ENCODE measurements at places on chromosomes 3 and 15.

- no peak for DNase-seq
Observed at GRCh38 chr3:184373422-184373821, 4.6 kb downstream of the THPO start.

DNA sequence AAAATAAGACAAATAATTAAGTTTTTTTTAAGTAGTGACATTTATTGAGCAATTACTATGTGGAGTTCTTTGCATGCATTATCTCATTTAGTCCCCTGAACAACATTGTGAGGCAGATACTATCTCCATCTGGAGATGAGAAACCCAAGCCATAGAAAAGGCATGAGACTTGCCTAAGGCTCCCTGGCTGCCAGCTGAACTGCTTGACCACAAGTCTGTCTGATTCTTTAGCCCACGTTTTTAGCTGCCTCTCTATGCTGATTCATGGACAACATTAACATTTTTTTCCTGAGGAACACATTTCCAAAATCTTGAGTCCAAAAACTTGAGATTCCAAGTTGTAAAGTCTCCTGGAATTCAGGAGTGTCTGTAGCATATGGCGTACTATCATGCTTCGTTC, 263.6 kb upstream of the GOLGA6L4 start:
- DNase-seq, result no peak

GRCh38 chr15:70788114-70789049, 25.0 kb upstream of the UACA start:
- DNase-seq, result no peak

- DNase-seq, result no peak
Observed at GRCh38 chr3:117903226-117903625, 1131.4 kb downstream of the IGSF11 start.

DNA sequence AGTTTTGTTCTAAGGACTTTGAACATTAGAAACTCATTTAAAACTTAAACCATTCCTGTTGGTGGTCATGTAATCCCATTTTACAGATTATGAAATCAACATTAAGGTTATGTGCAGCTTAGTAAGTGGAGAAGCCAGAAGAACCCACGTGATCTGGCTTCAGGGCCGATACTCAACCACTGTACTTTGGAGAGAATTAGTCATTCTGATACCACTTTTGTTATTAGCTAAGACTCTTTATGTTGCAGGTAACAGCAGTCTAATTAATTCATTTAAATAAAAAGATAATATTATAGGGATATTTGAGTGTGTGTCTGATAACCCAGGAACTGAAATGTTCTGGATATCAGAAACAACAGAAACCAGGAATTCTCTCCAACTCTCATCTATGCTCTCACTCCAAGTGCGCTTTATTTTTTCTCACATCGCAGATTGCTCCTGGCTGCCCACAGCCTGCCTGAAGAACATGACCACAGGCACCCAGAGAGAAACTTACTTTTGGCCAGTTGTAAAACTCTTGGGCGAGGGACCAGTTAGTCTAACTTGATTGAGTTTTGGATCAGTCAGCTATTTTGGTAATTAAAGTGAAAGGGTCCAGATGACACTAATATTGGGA, 25.2 kb downstream of the UBE2E1 start:
- no peak for DNase-seq

GRCh38 chr3:152291649-152292066, 22.9 kb downstream of the MBNL1 start:
- DNase-seq, result no peak

GRCh38 chr3:29410220-29410619, 129.3 kb downstream of the RBMS3 start:
- no peak for DNase-seq

- no peak for DNase-seq
Observed at GRCh38 chr3:152491922-152492321, 223.2 kb downstream of the MBNL1 start.

DNA sequence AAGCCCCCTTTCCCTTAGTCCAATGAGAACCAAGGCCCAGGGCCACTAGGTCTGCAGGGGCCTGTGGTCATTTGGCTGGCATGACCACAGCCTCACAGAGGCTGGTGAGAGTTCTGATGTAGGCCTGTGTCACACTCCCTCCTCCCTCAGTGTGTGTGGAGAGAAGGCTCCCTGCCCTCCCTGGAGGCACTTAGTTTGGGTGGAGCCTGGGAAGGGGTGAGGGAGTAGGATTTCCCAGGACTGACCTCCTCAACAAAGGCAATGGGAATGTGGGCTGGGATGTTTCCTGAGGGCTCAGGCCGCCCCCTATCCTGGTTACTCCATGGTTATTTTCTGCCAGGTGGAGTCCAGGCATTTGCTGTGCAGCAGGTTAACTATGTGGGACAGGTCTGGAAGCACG, 7.6 kb downstream of the TEX264 start:
- DNase-seq, result no peak

DNA sequence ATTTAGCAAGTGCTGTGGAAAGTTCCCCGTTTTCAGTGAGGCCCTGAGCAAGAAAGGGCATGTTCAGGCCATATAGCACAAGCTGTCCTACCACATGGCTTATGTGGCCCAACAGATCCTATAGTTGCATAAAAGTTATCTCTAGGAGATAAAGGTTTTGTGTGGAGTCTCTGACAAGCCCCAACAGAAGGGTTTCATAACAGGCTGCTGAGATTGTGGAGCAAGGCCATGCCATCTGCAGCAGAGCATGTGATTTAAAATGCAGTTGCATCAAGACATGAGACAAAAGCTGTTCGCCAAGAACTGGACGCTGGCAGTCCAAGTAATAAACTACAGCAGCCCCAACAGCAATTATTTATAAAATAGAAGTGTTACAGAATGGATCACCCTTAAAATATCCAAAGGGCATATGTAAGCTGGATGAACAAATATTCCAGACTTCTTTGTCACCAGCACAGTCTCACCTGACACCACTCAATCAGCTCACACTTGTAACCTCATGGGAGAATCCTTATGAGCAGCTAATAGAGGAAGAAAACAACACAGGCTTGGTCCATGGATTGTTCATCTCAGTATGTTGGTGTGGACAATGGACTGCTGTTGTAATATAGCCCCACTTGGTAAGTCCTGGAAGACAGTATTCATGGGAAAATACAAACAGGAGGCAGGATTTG, 14.4 kb upstream of the CLDN1 start:
- DNase-seq, result no peak
